ENCODE measurements at places on chromosomes 3 and 15.

- no peak for DNase-seq
Measured at GRCh38 chr3:72265256-72266015, 480.5 kb upstream of the PROK2 start.

- no peak for DNase-seq
Measured at GRCh38 chr3:148187296-148187695, 510.4 kb upstream of the AGTR1 start.

DNA sequence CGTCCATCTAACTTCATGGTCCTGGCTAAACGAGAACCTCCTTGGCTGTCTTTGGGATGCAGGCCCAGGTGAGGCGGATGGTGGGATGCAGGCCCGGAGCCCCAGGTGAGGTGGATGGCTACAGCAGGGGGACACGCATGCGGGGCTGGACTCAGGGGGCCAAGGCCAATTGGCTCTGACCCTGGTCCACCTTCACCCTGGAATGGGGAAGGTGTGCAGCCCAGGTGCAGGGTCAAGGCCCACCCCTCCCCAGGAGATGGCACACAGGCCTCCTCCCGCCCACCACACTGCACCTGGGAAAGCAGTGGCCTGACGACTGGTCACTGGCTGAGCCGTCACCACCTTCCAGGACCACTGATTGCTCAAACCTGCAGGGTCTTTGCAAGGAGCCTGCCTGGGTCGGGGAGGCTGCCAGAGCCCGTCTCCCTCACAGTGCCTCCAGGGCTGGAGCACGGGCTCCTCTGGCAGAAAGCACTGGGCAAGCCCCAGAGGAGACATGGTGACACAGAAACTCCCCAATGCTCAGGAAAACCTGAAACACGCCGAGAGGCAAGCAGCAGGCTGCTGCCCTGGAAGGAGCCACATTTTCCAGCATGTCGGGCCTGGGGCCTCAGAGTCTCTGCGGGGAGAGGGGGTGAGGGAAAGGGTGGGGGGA, 159.6 kb downstream of the LRRK1 start:
- DNase-seq, result no peak

- no peak for DNase-seq
Measured at GRCh38 chr3:72660270-72661114, 187.8 kb downstream of the SHQ1 start.

DNA sequence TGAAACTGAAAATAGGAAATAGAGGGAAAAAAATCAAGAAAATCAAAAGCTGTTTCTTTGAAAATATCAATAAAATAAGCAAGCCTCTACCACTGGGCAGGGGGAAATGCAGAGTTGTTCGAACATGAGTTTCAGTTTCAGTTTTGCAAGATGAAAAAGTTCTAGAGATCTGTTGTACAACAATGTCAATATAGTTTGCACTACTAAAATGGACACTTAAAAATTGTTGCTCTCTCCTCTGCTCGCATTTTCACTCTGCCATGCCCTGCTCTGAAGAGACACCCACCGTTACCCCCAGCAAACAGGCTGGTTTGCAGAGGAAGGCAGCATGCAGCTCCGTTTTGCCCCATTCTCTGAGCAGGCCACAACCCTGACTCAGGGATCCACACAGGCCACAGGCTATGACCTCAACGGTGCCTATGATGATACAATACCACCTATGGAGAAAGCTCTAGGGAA, 64.5 kb downstream of the ZNF148 start:
- peak; percentile 4 for DNase-seq

DNA sequence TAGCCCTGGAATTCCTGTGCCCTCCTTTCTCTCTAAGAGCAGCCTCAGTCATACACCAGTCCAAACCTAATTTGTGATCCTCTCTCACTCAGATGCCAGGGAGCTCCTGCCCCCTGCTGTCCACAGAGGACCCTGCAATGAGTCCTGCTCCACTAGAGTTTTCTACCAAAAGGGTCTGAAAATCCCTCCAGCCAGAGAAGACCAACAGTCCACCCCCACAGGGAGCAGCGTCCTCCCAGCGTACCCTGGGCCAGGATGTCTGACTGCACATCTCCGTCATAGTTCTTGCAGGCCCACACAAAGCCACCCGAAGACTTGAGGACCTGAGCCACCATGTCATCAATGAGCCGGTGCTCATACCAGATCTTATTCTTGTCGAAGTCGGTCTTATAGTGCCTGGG, 15.4 kb downstream of the IDH2 start:
- DNase-seq, result no peak

All from T-helper 22 cell (primary cell).